ENCODE measurements at places on chromosomes 5 and 9. TPM values are rescaled to one million over a fixed set of nuclear protein-coding genes. Genes with fewer than 3 reads are reported as not detected.

DNA sequence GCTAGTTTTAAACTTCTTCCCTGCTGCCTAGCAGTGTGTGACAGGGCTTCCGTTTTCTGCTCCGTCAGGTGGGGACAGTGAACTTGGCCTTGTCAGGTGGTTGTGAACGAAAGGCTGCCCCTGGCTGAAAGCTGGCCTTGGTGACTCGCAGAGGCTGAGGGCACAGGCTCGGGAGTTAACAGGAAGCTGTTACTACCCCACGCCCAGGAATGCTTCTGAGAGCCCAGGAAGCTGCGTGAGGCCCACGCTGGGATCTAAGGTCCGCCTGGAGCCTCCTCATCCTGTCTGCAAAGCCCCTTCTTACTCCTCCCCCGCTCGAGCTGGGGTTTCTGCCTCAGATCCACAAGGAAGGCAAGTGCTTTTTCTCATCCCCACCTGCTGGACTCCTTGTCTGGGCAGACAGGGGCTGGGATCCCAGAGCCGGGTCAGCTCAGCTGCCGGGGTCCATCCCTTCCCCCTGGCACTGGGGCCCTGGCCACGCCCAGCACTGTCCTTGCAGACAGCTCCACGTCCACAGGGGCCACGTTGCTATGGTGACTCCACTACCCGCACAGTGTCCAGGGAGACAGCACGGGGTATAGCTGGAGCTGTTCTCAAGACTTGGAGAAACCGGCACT, 124.7 kb upstream of the TBC1D2 start:
- no peak for DNase-seq

DNA sequence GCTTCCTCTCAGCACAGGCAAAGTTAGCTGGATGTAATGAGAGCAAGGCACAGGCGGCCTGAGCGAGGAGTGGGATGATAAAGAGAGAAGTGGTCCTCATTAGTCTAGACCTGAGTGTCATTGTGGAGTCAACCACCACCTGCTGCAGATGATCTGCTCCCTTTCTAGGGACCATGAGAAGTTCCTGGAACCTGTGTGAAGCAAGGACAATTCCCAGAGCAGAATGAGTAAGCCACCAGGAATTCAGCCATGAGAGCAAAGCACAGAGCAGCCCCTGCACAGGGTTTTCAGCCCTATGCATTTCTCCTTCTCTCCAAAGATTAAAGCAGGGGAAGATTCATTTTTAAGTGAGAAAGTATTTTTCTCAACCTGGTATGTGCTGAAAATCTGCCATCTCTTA, 146.8 kb upstream of the SPEF2 start:
- DNase-seq: no peak

DNA sequence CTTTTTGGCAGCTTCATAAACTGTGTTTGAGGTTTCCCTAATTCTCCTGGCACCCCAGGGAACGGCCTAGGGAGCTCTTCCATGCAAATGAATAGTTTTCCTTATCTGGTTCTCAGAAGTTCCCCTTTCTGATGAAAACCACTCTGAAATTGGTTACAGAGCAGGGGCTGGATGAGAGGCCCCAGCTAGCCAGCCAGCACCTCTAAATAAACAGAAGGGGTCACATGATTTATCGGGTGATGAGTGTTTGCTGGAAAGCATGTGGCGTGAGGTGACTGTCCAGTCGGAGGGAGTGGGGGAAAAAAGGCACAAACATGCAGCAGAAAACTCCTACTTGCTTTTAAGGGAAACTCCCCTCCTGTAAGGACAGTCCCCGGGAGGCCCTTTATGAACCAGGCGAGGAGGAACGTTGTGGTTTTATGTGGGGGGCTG, 261.2 kb upstream of the ANKRD55 start:
- DNase-seq: no peak

DNA sequence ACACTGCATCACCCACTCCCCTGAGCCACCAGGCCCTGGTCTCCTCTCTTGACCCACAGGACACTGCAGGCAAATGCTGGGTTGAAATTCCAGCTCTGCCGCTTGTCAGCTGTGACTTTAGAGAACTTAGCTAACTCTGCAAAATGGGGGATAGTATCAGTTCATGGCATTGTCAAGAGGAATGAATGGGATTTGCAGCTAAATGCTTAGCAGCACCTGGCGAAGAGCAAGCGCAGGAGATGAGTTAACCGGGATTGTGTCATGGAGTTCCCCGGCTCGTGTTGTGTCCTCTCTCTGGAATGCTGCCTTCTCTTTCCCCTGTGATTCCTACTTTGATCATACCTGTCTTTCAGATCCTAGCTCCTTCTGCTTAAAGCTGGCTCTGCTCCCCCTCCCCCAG, 67.1 kb downstream of the DAB2IP start:
- DNase-seq: no peak

- peak; percentile 40 for DNase-seq
These were observed 74.8 kb downstream of the ICE1 start for GRCh38 chr5:5497152-5497788.

DNA sequence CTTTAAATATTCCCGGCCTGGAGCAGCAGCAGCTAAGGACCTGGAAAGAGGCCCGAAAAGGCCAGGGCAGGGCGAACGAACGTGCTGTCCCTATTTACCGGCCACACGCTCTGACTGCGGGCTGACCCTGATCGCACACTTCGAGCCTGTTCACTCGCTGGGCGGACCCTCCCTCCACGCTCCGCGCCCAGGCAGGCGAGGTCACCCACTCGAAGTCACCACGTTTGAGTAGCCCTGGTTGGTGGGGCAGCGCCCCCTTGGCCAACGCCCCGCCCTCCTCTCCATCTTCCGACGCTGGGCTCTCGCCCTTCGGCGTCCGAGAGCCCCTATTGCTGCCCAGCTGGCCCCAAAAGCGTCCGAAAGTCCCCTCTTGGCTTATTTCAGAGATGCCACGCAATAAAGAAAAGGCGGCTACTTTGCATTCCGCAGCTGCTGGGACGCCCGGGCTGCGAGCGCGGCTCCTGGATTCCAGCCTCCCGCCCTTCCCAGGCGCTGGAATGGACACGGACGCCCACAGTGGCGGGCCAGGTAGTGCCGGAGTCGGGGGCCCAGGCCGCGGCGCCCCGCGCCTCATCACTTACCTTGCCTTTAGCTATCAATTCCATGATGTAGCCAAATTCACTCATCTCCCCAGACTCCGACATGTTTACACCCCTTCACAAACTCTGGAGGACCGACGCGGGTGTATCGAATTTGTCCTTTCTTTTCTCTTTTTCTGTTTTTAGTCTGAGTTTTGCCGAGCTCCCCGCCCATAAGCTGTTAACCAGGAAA, 9.9 kb upstream of the TRIM36 start:
- DNase-seq: peak; percentile 11

DNA sequence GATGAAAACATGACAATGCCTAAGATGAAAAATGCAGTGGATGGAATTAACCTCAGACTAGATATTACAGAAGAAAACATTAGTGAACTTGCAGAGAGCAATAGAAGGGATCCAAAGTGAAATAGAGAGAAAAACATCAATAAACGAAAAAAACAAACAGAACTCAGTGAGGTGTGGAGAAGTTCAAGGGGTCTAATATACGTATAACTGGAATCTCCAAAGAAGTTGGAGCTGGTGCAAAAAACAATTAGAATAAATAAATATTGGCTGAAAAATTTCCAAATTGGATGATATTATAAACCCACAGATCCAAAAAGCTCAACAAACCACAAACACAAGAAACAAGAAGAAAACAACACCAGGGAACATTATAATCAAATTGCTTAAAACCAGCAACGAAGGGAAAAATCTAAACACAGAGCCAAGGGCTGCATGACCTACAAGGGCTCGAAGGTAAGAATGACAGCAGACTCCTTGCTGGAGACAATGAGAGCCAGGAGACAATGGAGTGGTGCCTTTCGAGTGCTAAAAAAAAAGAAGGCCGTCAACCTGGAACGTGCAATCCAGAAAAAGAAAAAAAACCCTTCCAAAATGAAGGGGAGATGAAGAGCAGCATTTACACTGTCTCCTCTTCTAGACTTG, 11.8 kb downstream of the FAM163B start:
- DNase-seq: no peak

- DNase-seq: no peak
These were observed 629.2 kb downstream of the BNC2 start for GRCh38 chr9:16241231-16241630.

The GDA gene
- polyA plus RNA-seq: 0.54 TPM

GRCh38 chr5:173299820-173300219, 28.4 kb downstream of the STC2 start:
- DNase-seq: no peak

GRCh38 chr5:145341842-145342241, 493.3 kb downstream of the PRELID2 start:
- DNase-seq: no peak

- no peak for DNase-seq
These were observed 142.2 kb downstream of the PRDM9 start for GRCh38 chr5:23649594-23649993.

GRCh38 chr5:127999909-128000308, 83.7 kb upstream of the SLC12A2 start:
- DNase-seq: no peak

GRCh38 chr9:81080900-81081299, 608.4 kb downstream of the TLE1 start:
- DNase-seq: no peak

The ACTBL2 gene
- polyA plus RNA-seq: not detected

DNA sequence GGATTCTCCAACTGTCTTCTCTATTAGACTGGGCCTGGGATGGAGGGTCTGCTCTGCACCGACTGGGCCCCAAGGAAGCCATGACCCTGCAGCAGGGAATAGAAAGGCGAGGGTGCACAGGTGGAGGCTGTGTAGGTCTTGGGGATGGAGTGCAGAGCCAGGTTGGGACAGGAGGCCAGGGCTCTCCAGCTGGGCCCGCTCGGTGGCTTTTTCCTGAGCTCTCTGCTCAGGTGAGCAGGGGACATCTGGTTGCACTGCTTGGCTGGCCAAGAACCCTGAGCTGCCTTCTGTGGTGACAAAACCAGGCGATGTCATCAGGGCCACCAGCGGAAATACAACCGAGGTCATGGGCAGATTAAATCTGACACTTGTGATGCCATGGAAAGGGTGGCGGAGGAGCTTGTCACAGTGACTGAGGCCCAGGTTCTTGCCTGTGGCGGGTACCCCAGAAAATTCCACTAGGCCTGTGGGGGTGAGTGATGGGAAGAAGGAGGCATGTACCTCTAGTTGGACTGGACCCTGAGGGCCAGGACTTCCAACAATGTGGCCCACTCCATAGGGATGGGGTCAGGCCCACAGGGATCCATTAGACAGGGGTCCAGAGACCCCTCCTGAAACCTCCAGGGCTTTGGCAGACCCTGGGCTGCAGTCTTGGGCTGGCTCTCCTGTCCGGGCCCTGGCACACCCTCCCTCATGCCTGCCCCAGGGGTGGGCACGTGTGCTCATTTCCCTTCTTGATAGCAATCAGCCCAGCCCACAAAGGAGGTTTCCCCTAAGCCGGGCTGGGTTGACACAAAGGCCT, 4.4 kb upstream of the IL3 start:
- no peak for DNase-seq

The LAMC3 gene
- polyA plus RNA-seq: 2.1 TPM

The PHF24 gene
- 0.41 TPM for polyA plus RNA-seq

GRCh38 chr9:133101356-133102189, 19.5 kb downstream of the RALGDS start:
- no peak for DNase-seq

- DNase-seq: no peak
These were observed 15.8 kb upstream of the PTPN3 start for GRCh38 chr9:109513871-109514270.

DNA sequence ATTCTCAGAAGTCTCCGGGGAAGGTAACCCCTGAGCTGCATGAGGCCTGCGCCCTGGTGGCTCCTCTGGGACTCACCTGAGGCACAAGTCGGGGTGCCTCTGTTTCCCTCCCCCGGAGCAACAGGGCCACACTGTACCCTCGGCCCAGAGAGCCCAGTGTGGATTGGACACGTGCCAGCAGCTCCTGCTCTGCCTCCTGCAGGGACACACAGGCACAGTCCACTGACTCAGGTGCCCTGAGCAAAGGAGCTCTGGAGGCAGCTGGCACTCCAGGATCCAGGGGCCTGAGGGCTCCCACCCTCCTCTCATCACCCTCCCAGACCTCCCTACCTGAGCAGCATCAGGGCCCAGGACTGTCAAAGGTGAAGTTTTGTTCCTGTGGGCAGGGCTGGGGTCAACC, 29.5 kb downstream of the SLC35A4 start:
- DNase-seq: no peak

The PRDM9 gene
- polyA plus RNA-seq: not detected

The EIF4E1B gene
- polyA plus RNA-seq: not detected

The RGS7BP gene
- 6.9 TPM for polyA plus RNA-seq

GRCh38 chr9:89943309-89943708, 338.5 kb downstream of the GADD45G start:
- no peak for DNase-seq

DNA sequence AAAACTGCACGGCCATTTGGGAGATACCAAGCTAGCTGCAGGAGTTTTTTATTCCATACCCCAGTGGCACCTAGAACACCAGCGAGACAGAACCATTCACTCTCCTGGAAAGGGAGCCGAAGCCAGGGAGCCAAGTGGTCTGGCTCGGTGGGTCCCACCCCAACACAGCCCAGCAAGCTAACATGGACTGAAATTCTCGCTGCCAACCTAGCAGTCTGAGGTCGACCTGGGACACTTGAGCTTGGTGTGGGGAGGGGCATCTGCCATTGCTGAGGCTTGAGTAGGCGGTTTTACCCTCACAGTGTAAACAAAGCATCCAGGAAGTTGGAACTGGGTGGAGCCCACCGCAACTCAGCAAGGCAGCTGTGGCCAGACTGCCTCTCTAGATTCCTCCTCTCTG, 108.9 kb upstream of the CHD1 start:
- DNase-seq: no peak

- no peak for DNase-seq
These were observed 89.3 kb upstream of the CER1 start for GRCh38 chr9:14811844-14812243.

The ZNF367 gene
- polyA plus RNA-seq: 9.3 TPM

- no peak for DNase-seq
These were observed 665 bp downstream of the SLC6A3 start for GRCh38 chr5:1444361-1445189.

GRCh38 chr5:88713818-88714217, 169.2 kb downstream of the MEF2C start:
- DNase-seq: no peak

The GARIN3 gene
- not detected for polyA plus RNA-seq

DNA sequence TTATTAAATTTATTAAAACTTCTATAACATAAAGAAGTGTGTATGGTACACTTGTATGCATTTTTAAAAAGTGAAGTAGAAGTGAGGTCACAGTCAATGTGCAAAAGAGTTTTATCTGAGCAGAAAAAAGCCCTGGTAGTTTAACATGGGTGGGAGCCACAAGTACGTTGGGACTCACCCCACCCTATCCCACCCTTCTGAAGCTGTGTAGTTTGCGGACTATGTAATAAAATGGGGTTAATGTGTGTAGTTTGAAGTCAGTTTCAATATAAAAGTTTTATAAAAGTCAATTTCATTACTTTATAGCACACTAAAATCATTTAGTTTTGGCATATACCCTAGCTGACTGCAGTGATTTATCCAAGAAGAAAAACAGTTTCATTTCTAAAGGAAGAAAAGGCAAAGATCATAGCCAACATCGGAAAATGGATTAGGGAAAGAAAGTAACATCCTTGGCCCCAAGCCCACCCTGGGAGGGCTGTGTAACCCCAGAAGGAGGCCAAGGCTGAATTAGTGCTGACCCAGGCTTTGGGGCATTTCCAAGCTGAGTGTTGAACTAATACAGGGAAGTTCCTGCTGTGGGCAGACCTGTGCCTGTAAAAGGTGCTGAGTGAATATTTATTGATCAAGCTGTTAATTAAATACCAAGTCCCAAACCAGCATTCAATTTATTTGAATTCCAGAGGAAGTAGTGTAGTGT, 398.6 kb upstream of the ADAMTSL1 start:
- DNase-seq: no peak

Measured in muscle of arm (tissue), 14 donors.